ENCODE measurements at places on chromosomes 12 and 14. TPM values are rescaled to one million over a fixed set of nuclear protein-coding genes. Genes with fewer than 3 reads are reported as not detected.

HAL gene
- 0.08 TPM for polyA plus RNA-seq

DNA sequence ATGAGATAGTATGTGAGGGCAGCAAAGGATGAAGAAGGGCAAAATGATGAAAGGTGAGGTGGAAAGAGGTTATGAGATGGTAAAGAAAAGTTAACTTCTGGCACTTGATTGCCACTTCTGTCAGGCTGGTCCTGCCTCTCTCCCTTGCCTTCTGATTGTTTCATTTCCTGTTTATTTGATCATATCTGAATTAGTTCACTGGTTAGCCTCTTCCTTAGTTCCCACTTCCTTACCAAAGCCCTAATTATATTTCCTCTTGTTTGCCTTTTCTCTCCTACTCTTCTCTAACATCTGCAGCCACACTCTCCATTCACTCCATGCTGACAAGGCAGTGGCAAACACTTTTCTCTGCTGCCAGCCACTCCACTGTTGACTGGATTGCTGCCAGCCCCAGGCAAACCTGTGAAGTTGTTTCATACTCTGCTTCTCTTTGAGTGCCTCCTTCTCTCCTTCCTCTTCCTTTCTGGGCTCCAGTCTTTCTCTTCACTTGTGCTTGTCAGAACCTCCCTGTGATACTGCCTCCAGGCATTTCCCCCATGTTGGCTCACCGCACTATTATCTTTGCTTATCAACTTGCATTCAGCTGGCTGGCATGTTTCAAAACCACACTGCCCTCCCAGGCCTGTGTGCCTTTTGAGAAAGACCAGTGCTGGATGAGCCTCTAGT, 8.1 kb downstream of the PNP start:
- DNase-seq: peak; percentile 65

DNA sequence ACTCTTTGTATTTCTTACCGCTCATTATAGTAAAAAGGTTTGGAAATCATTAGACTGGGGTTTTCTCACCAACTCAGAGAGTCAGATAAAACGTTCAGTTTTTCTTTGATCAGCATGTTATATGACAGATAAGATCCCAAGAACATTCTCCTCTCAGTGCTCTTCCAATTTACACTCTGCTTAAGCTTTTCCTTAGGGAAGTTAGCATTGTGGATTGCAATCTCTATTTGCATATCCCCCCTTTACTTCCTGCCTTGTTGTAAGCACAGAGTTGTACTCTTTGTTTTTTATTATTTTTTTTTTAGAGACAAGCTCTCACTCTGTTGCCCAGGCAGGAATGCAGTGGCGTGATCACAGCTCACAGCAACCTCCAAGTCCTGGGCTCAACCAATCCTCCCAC, 11.4 kb upstream of the CFAP54 start:
- no peak for DNase-seq

- DNase-seq: peak; percentile 54
These were observed 33.4 kb upstream of the SYNDIG1L start for GRCh38 chr14:74459289-74459946.

DNA sequence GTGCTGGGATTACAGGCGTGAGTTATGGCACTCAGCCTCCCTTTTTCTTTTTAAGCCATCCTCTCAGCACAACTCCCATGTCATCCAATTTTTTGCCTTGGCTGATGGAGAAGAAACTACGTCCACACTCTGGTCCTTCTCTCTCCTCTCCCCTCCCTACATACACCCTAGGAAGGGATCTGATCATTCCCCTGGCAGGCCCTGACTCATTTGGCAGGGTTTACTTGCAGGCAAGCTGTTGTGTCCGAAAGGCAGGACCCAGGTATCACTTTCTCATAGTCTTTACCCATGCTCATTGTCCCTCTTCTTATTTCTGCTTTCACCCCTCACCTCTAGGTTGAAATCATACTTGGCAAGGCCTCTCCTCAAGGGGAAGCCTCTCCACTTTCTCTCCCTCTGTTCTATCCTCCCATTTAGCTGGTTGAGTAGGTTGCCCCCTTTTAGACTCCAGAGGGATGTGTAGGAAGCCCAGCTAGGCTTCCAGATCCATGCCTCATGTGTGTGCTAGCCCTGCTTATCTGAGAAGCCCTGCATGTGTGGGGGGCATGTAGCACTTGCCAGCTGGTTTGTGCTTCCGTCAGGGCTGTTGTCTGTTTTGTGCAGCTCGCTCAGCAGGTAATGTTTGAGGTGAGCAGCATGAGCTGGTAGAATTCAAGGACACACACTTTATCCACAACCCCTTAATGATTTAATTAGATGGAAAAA, 14.8 kb downstream of the GPR19 start:
- no peak for DNase-seq

TAS2R30 gene
- 0.08 TPM for polyA plus RNA-seq

All from SK-N-SH (cell line).